ENCODE measurements at places on chromosomes 3 and 15. TPM values are rescaled to one million over a fixed set of nuclear protein-coding genes. Genes with fewer than 3 reads are reported as not detected.
A peak's percentile ranks its signal among the peaks of the same experiment; 100 is the strongest.

ADAMTS17 gene
- total RNA-seq: 3.0 TPM

OR5K2 gene
- not detected for total RNA-seq

CDC25A gene
- 0.83 TPM for total RNA-seq

FRG2C gene
- not detected for total RNA-seq

CORO2B gene
- total RNA-seq: 6.8 TPM

DNA sequence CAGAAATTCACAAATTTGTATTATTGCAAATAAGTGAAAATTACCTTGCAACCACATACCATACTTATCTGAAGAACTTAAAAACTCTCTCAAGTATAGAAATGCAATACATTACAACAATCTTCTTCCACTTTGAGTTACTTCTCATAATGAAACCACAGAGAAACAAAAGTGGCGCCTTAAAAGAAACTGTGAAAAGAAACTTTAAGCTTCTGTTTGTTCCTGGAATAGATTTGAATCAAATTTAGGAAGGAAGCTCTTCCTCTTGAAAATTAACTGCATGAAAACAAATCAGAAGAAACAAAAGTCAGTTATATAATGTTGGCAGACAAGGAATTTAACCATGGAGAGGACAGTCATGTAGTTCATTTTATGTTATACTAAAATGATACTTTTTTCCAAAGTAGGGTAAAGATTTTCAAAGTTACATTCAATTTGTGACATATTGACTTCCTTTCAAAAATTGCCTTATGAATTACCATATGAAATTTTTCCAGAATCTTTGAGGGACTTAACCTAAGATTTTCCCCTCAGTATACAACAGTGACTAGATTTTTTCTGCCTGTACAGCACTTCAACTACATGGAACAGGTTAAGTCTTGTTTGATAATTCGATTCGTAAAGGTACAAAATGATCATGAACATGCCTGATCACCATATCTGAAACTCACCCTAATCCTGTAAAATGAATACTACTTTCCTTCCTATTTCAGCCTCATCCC lies 57.6 kb upstream of the TNFSF10 start:
- no peak for DNase-seq

- no peak for DNase-seq
These were observed 61.6 kb upstream of the LRRFIP2 start for GRCh38 chr3:37236024-37236423.

- no peak for DNase-seq
These were observed 46.2 kb upstream of the SEC22A start for GRCh38 chr3:123155471-123156011.

GRCh38 chr3:54818942-54819341 lies 108.9 kb downstream of the LRTM1 start:
- DNase-seq: no peak

DNA sequence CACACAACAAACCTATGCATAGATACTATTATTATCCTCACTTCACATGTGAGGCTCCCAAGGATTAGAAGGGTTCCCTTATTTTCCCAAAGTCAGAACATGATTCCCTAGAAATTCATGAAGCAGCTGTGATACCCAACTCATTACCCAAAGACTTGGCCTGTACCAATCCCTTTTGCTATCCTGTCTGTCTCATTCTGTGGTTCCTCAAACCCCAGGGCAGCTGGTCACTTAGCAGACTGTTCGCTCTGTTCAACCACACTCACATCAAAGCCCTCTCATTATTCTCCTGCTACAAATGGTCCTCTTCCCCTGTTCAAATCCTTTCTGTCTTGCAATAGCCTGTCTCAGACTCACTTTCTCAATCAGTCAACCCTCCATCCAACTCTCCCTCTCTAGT lies 154.3 kb upstream of the TRIM42 start:
- no peak for DNase-seq

- no peak for DNase-seq
These were observed 712.4 kb downstream of the GRM7 start for GRCh38 chr3:7573330-7573729.

DNA sequence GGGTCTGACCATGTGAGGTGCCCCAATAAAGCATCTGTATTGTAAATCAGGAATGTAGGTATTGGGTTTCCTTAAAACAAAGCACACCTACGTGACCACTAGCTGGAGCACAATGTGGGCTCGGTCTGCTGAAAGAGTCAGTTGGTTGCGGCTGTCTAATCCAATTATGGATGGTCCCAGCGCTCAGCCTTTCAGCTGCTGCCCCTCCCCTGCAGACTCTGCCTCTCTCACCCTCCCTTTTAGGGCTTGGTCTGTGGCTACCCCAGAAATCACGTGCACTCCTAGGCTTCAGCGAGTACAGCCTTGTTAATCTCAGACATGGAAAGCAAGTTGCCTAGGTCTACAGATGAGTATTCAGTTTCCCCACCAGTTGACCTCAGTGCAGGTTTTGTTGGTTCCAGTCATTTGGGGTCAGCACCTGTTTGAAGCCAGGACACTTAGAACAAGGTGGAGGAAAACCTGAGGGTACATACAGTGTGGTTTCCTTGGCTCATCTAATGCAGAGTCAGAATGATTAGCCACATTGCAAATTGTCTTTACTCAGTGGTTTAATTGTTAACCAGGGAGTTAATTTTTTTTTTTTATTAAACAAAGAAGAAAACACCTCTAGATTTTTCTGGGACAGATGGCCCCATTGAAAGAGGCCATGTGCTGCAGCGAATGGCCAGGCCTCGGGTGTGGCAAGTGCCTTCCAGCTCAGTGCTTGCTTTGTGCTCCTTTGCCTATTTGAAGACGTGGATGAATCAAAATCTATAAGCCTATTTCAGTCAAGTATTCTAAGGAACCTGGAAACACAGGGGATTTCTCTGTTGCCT lies 137.7 kb downstream of the IGF1R start:
- DNase-seq: no peak

DNA sequence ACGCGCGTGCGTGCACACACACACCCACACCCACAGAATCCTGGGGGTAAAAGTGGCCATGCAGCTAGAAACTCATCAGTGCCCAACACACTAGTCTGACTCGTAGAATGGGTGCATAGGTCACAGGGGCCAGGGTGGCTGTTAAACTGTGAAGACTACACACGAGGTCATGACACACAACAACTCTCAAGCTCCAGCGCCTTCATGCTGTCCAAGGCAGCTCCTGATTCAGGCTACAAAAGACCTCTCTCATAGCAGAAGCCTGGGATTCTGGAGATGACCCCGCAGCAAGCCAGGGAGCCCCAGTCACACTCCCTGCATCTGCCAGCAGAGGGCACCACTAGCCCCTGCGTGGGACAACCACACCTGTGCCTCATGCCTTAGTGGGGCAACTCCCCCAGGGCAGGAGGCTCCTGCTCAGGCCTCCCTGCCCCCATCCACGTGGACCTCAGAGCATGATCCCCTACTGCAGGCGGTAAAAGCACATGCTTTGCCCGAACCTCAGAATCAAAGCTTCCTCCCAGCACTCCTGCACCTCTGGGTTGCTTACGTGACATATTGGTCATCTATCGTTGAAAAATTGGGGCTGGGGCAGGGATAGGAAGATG lies 93.1 kb downstream of the LRIG1 start:
- DNase-seq: peak; percentile 75

GRCh38 chr3:73069775-73070444 lies 8.5 kb downstream of the EBLN2 start:
- no peak for DNase-seq

DNA sequence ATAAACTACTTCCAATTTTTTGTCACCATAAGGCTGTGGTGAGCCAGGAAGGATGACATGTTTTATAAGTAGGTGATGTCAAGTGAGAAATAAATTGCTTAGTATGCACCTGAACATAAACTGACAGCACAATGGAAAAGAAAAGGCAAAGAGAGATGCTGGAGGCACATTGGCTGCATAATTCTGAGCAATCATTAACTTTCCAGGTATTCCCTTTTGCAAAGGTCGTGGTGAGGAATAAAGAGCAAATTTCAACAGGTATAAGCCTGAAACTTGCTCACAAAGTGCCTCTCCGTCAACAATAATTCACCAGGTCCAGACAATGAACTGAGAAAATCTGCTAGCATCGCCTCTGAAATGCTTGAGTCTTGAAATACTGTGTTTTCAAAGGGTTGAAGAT lies 48.2 kb downstream of the ITGB5 start:
- no peak for DNase-seq

DNA sequence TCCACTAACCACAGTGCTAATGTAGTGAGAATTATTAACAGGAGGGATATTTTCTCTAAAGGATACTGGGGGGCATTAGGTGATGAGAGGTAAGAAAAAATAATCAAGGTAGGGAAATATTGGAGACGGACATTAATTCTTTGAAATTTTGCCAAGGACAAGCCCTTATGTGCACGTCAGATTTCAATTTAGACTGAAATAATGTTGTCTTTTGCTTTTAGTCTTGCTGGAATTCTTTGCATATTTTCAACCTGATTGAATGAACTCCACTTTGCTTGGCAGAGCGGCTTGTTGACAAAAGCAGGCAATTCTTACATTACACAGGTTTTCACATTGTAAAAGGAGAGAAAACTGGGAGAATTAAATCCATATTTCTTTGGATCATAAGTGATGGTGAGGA lies 25.0 kb upstream of the C3orf52 start:
- no peak for DNase-seq

- no peak for DNase-seq
These were observed 109.1 kb downstream of the LPP start for GRCh38 chr3:188262913-188263683.

DNA sequence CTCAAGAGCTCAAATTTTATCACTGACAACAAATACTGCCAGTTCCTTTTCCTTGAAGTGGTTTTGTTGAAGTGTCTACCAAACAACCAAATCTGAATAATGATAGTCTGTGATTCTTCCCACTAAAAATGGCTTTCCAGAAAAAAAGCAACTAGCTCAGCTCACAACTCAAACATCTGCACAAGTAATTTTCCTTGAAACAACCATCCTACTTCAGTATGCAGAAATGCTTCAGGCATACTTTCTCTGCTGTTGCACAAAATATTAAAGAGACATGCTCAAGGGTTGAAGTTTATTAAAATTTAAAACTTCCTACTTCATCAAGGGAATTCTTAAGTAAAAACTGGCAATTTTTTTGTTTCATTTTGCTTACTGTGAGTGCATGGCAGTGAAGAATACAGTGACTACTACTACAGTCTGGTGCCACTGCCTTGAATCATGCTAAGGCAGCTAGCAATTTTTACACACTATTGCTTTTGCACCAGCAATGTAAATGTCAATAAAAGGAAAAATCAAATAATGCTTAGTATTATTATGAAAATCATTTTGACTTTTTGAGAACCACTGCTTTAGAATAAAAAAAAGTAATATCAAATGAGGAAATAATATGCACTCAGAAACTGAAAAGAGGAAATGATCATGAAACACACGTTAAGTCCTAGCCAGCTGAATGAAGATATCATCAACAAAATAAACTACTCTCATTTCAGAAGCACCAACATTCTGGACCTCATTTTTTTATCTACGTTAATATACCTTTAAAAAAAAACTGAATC lies 33.6 kb downstream of the VPS13C start:
- no peak for DNase-seq

DNA sequence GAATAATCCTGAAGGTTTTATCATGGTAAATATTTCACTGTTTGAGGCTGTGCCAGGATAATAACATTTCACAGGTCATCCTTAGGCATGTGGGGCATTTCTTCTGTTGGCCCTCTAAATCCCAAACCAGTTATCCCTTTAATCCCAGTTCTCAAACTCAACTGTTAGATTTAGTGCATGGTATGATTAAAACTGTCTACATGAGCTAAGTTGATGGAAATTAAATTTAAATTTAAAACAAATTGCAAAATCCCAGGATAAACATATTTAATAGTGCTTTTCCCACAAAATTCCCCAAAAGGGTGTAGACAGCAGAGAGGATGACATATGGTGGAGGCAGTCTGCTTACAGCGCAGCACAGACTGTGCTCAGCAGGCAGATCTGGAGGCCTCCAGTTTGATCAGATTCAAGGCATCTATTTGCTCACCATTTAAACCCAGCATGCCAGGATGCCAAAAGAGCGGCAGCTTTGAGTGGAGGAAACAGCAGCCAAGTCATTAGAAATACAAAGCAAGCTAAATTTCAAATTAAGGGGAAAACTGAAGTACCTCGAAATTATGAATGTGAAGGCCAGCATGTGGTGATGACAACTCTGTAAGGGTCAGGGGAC lies 325.8 kb downstream of the KCNH8 start:
- no peak for DNase-seq

DNA sequence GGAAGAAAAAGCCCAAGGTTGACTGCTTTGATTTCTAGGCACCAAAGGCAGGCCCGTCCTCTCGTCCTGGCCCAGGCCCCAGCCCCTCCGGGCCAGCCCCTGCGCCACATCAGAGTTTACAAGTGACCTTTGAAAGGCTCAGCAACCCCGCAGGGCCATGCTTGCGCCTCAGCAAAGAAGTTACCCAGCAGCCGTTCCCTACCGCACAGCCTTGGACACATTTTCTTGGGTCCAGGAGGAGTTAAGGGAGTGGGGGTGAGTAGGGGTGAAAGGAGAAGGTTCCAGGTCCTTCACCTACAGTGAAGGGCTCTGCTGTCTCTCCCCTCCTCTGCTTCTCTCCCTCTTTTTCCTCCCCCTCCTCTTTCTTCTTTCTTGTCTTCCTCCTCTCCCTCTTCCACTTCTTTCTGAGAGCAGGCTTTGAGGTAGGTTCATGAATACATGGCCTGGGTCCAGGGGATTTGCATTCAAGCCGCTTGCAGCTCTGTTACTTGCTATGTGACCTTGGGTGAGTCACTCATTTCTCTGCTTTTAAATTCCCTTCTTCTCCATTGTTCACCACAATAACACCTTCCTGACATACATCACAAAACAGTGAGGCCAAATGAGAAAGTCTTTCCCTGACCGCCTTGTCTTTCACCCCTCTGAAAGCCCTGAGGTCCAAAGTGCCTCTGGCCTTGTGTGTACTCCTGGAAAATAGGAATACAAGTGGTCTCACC lies 223.3 kb upstream of the TPRG1 start:
- no peak for DNase-seq

DNA sequence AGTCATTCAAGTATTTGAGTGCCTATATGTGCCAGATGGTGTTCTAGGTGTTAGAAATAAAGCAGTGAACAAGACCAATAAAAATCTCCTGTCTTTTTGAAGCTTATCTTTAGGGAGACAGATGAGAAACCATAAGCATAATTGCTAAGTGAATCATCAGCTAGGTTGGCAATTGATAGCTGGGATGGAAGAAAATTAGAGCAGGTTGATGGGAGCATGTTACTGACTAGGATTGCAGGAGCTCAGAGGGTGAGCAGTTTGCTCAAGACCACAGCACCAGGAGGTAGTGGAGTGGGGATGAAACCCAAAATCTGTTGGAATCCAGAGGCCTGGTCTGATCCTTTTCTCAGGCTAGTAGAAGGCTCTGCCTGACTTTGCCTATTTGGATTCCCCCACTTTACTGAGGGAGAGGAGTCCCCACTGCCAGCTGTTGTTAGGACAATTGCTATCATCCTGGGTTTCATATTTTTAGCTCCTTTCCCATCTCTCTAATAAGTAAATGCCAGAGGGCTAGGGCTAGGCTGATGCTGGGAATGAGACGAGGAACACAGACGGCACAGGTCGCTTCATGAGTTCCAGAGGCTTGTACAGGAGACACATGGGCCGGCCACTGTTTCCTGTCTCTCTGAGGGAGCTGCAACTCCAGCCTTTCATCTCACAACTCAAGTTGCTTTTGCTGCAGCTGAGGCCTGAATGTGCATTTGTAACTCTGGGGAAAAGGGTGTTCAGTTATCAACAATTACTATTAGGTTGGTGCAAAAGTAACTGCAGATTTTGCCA lies 102.9 kb downstream of the CACNA1D start:
- no peak for DNase-seq

GRCh38 chr15:34610354-34610753 lies 26.9 kb upstream of the GOLGA8B start:
- no peak for DNase-seq
